ENCODE measurements at places on chromosomes 1 and 21.

- peak; percentile 71 for DNase-seq
Measured at GRCh38 chr1:158203693-158204457, 23.2 kb downstream of the CD1D start.

DNA sequence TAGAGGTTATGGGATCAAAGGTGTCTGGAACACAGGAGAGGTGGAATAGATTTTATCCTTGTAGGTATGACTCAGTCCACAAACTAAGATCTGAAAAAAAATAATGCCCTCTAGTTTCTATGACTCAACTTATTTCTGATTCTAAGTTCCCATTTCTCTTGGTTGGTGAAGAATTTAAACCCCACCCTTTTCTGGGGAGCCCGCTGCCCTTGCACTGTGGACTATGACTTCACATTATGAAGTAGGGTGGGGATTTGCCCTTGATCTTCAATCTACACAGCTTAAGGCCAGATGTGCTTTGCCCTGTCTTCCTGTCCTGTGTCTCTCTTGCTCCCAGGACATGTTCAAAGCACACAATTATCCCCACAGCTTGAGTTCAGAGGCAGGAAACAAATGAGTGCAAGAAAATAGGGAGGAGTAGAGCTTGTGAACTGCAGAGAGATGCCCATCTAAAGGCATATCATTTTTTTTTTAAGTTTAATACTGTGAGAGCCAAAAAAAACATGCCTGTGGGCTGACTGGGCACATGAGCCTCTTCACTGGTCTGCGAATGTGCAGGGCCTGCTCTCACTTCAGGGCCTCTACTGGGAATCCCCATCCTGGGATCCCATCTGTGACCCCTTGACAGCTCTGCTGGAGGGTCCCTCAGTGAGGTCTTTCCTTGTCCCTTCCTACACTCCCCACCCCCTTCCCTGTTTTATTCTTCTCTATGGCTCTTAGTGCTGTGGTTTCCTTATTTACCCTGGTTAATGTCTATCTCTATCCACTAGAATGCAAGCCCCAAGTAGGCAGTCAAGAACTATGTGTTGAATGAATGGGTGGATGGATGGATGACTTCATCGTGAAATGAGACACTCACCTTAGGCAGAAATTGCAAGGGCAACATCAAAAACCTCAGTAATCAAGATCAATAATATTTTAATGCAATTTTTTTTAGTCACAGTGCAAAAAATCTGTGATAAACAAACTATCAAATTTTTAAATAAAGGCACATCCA is 61.5 kb downstream of the CD58 start:
- DNase-seq, result peak; percentile 95

DNA sequence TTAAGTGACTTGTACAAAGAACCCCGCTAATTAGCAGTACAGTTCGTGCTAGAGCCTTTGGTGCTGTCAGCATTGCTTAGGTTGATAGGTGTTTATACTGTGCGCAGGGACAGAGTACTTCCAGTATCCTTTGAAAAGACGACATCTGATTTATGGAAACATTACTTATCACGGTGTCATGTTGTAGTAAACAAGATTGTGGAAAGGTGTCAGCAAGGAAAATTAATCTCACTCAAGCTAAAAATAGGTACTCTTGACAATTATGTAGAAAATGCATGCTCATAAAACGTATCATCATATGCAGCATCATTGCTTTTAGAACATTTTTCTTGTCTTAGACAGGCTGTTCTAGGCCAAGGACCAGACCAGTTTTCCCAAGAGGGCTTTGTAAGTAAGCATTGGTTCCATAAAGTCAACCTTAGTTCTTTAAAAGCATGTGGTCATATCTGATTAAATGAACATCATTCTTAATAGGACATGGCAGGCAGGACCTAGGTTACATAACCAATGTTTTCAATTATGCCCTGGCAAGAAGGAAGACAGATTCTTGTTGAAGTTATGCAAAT is 33.0 kb downstream of the SH3BGR start:
- DNase-seq, result no peak

DNA sequence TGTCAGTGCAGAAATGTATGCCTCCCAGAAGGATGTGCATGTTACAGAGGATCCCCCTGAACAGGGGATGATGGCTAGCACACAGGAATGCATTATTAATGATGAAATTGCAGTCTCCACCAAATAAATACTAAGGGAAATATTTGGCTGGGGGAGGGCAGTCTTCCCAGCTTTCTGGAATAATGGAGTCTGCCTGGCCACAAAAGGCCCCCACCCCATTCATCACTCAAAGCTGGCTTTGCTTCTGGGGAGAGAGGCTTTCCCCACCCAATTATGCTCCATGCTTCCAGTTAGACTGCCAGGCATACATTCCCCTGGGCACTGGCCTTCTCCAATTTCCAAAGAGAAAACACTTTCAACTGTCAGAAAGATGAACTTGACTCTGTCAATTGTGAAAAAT is 302.7 kb downstream of the SIPA1L2 start:
- DNase-seq, result no peak

- peak; percentile 74 for DNase-seq
Measured at GRCh38 chr1:14939527-14940284, 213.8 kb upstream of the TMEM51 start.

GRCh38 chr1:69373520-69373919 is 194.2 kb upstream of the LRRC7 start:
- no peak for DNase-seq

GRCh38 chr1:192831706-192832355 is 23.0 kb downstream of the RGS2 start:
- peak; percentile 87 for DNase-seq

DNA sequence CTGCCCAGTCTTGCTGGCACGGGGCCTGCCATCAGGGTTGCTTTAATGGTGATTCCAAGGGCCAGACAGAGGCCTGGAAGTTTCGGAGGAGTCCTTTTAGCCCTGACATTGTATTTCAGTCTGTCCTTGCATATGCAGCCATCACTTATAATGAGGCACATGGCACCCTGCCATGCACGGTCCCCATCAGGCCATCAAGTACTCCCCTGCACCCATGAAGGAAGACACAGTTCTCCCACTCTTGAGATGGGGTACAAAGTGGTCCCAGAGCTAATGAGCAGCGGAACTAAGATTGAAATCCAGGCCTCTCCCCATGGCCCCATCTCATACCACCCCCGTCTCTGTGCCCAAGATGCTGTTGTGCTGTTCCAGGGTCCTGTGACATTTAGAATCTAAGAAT is 596.6 kb downstream of the PTPRU start:
- DNase-seq, result no peak

- DNase-seq, result peak; percentile 29
Measured at GRCh38 chr1:66532798-66533783, 862 bp upstream of the SGIP1 start.

GRCh38 chr21:34129039-34129891 is 55.9 kb downstream of the MRPS6 start:
- DNase-seq, result peak; percentile 63

DNA sequence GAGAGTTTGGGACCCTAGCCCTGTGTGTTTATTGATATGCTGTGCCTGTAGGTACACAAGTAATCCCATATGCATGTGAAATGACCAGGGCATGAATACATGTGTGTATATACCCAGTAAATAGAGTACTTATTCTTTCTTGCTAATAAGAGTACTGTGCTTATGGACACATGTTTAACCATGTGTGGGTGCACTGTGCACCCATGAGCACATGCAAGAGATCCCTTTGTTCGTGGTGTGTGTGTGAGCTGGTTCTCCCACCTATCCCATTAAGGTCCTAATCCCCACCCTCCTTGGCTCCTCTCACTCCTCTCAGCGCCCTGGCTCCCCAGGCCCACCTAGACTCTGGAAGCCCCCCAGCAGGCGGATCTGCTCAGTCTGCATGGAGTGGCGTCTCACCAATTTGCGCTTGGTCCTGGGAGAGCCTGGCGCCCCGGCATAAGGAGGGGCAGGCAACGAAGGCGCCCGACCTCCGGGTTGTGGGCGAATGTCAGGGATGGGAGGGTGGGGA is 2.2 kb upstream of the LIX1L start:
- no peak for DNase-seq

DNA sequence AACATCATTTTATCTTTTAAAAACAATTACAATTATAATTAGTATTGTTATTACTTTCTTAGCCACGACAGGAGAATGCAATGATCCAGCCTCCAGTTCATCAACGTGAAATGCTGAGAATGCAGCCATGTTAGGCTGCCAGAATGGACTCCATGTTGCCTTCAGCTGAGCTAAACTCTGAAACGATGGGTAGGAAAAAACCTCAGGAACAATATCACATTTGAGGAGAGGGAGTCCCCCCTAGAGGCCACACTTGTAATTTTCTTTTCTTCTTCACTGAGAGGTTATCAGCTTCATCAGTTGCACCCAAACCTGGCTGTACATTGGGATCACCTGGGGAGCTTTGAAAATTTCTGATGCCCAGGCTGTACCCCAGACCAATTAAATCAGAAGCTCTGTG is 34.6 kb upstream of the DNAH14 start:
- peak; percentile 10 for DNase-seq

DNA sequence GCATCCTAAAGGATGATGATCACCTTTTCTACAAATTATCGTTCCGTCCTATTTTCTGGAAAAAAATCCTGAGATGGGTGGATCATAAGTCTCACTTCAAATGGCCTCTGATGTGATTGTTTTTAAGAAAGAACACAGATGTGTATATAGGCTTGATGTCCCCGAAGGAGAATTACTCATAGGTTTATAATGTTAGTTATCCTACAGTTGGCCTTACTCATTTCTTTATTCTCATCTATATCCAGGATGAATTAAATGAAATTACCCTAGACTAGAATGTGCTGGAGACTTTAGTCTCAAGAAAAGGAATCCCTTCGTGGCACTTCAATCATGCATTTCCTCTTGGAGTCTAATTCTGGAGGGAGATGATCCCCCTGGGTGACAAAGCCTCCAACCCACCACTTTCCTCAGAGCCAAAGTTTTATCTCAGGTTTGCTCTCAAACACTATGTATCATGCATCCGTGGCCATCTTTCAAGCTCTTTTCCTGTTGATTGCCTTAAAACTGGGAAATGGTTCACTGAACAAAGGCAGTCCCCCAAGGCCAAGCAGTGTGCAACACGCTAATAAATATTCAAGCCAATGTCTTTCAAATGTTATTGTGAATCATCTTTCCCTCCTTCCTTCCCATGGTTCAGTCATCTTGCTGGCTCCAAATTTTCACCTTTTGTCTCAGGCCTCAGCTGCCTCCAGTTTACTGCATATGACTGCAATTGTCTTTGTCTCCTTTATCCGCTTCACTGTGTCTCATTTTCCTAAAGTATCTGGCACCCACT is 32.5 kb upstream of the SMYD2 start:
- peak; percentile 5 for DNase-seq

DNA sequence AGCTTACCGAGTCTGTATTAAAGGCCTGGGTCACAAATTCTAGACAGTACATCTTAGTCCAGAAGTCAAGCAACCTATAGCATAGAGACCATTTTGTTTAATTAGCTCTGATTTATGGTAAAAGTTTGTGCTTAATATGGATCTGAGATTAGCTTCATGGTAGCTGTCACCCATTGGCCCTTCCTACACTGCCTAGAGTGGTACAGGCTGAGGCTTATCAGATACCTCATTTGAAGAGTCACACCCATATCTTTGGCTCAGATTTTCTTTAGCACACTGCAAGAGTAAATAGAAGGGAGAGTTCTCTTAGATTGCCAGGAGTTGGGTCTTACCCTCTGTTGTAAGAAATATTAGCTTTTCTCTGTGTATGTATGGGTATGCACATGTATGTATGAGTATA is 3.6 kb downstream of the AK4 start:
- DNase-seq, result no peak

DNA sequence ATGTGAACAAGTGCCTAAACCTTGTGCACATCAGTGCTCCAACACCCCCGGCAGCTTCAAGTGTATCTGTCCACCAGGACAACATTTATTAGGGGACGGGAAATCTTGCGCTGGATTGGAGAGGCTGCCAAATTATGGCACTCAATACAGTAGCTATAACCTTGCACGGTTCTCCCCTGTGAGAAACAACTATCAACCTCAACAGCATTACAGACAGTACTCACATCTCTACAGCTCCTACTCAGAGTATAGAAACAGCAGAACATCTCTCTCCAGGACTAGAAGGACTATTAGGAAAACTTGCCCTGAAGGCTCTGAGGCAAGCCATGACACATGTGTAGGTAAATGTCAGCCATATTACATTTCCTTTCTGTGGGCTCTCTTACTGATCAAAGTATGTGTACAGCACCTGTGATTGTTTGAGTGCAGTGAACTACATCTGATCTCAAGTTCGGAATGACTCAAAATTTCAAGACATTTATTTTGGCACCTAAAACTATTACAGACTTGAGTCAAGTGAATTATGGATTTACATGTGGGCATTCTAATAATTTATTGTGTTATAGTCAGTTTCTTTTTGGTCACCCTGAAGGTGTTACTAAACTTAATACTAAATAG is 196.5 kb downstream of the TPR start:
- DNase-seq, result peak; percentile 98

DNA sequence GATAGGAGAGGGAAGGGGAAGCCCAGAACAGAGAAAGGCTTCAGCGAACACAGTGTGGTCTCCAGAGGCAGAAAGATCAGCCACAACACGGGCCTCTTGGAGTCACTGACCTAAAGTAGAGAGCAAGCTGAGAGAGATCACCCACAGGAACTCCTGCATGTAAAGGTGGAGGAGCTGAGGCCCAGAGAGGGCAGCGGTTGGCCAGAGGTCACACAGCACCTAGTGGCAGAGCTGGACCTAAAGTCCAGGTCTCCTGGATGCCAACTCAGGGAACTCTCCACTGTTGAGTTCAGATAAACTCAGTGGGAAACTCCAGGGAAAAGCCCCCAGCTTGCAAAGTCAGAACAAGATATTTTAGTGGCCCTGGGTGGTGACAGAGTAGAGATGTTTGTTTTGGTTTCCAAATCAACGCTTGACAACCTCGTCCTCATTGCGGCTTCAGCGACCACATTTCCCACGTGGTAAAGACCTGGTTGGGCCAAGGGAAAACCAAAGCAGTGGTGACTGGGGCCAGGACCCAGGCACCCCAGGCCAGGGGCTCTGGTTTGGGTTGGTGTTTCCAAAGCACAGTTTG is 4.6 kb downstream of the IFFO2 start:
- no peak for DNase-seq

DNA sequence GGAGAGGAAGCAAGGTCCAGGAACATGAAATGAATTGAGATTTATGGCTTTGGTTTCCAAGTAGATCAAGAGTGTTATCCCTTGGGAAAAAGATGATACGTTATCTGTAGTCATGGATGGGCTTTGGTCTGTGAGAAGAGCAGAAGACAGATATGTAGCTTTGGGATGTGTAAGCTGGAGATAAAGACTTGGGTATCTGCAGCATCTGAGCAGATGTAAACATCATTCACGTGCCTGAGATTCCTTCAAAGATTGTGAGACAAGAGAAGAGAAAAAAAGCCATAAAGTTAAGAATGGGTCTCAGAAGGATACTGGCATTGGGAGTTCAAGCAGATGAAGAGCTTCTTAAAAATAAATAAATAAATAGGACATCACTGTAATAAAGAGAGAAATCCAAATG is 217.8 kb downstream of the PTPRC start:
- no peak for DNase-seq
